ENCODE measurements at places on chromosomes 3 and 15.

GRCh38 chr15:83444936-83445335, 2.2 kb upstream of the SH3GL3 start:
- DNase-seq = no peak

DNA sequence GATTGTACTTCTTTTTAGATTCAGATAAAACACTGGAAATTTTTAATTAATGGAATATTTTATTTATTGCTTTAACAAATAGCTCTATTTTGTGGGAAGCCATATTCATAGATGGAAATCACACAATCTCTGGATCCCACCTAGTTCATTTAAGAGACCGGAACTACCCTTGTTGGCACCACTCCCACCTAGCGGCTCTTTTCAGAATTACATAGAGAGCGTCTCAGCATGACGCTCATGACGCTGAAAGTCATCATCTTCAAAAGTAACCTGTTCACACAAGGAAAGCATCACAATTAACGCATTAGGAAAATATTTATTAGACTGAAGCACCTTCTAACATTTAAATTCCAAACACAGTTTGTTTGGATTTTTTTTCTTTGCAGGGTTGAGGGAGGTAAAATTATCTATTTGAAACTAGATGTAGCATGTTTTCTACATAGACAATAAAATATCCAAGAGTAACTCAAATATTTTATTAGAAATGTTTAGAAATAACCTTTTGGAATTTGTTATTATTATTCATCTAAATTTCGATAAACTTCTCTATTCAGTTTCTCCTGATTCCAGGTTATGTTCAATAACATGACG, 214.9 kb upstream of the ARRDC4 start:
- DNase-seq = no peak

DNA sequence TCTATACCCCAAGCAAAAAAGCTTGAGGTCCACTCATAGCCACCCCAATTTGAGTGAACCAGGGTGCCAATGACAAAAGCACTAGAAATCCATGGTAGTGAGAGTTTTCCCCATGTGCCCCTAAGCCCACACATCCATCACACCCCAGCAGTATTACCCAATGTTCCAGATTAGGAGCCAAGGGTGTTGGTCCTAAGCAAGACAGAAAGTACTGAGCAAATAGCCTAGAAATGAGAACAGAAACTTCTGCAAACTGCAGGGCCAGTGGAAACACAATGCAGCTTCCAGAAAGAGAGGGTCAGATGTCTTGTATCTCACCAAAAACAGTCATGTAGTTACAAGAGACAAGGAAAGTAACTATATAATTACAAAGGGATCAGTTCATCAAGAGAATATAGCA, 10.9 kb upstream of the OXTR start:
- no peak for DNase-seq

DNA sequence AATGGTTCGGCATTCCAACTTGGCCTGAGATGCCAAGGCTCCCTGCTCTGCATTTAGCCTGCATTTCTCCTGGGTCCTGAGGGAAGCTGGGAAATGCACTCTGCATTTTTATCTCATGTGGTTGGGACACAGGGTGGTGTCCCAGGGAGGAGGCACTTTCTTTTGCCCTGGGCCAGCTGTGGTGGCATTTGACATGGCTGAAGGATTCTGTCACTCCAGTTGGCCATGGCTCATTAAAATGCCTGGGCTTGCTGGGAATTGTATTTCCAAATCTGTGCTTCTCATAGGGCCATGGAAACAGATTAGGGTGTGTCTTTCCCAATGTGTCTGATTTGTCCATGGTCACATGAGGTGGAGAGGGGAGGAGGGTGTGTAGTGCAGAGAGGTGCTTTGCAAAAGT, 128.3 kb upstream of the RGMA start:
- DNase-seq = no peak

- DNase-seq = no peak
Measured at GRCh38 chr3:194555175-194556062, 68.6 kb upstream of the ATP13A3 start.

DNA sequence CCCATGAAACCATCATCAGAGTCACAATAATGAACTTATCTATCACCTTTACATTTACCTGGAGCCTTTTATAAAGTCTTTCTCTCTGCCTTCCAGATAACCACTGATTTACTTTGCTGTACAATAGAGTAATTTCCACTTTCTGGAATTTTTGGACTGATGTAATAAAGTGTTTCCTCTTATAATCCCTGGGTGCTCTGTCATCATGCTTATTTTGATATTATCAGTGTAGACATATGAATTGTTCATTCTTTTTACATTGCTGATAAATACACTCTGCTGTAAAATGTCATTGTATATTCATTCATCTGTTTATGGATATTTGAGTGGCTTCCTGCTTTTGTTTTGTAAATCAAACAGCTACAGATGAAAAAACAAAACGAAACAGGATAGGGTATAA, 27.0 kb upstream of the IREB2 start:
- no peak for DNase-seq

DNA sequence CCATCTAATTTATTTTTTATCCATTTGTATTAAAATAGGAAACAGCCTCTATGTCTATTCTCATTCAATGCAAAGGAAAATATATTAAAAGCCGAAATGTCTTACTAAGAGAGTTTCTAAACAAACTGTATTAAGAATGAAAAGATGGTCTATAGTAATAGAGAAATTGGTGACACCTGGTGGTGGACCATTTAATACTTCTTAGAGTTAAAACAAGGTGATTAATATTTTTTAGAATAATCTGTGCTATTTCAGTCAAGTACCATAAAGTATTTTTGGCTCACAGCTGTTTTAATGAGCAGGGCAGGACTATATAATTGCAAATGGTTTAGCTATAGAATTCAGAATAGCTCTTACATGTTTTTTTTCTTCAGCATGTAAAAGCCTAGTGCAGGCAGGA, 55.7 kb downstream of the SYNPR start:
- no peak for DNase-seq

GRCh38 chr15:28003302-28004037, 95.6 kb downstream of the OCA2 start:
- DNase-seq = no peak

GRCh38 chr3:165895919-165896318, 58.7 kb upstream of the BCHE start:
- no peak for DNase-seq

DNA sequence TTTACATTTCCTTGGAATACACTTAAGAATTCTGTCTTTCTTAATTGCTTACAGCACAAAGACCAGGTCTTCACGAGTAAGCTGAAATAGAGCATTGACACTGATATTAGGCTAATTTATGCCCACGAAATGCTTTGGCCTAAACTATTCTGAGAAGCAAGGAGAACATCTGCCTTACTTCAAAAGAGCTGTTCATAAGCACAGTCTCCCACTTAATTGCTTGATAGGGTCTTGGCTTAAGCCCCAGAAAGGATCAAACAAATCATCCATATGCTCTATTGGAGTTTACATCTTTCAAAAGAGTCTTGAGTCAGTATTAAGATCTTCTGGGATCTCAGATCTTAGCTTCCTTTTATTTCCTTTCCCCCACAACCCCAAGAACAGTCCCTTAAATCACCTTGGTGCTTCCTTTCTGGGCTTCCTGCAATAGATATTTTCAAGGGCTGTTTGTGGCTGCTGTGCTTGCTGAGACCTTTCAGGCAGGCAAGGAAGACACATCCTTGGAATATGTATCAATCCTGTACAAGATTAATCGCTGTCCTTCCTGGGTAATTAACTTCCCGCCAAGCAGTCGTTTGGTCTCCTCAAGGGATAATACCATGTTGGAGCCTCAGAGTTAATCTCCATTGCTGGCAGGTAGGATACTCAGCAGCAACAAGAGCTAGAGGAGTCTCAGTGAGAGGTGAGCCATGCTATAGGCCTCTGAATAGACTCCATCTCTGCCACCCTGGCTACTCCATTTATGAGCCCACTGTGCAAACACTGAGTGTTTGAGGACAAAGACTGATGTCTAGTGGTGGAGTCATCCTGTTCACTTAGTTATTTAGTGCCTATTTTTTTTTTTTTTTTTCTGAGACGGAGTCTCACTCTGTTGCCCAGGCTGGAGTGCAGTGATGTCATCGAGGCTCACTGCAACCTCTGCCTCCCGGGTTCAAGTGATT, 37.1 kb downstream of the TMEM158 start:
- no peak for DNase-seq

GRCh38 chr15:70936326-70936725, 43.7 kb downstream of the LRRC49 start:
- no peak for DNase-seq

- DNase-seq = no peak
Measured at GRCh38 chr3:64909757-64910467, 222.1 kb upstream of the ADAMTS9 start.

DNA sequence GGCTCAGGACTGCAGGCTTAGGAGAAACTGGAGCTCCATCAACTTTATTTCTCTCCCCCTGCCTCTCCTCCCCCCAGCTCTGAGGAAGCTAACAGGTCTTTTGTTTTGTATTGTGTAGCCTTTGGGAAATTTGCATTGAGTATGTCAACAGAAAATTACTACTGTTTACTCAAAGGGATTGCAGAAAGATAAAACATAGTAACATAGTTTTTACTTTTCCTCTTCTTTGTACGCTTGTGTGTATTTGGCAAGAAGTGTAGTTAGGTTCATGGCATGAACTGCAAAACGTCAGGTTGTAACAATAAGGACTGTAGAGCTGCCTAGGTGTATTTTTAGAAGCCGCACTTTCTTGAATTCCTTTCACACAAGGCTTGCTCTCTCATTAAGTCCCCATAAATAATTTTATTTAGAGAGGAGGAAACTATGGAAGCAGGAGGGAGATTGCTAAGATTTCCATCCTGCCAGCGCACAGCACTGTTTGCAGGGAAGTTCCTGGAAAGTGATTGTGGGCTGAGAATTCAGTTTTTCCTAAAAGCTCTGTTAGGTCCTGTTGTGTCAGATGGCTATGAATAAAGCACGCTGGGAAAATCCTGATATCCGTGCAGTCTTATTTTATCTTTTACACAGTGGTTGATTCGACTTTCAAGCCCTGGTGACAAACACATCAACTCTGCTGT, 21.1 kb upstream of the SATB1 start:
- no peak for DNase-seq

DNA sequence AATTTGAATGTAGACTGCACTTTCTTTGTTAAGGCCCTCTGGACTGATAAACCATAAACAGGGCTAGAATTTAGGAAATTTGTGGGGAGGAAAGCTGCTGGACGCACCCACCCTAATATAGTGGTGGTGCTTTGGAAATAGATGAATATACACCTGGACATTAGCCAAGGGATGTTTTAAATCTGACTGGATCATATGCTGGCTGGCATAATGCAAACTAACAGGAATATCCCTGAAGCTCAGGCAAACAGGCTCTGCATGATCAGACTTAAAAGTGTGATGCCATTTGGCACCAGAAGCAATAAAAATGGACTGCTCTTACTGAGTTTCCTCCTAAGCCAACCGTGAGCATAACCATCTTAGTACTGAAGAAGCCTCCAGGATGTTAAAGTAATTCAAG, 465.8 kb upstream of the ROBO1 start:
- DNase-seq = no peak

DNA sequence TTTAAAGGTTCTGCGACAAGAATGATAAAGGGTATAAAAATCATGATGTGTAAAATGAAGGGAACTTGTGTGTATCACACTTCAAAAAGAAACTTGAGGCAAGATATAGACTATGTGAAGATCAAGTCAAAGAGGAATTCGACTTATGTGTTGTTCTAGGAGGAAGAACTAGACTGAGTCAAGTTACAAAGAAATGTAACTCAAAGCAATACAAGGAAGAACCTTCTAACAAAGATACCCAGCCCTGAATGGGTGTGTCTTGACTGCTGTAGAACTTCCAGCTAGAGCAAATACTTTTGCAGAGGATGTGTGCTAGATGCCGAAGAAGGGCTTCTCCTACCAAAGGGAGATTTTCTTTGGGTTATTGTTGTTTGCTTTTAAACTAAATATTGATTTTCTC, 2.4 kb downstream of the SLC49A4 start:
- no peak for DNase-seq

GRCh38 chr3:113070681-113071113, 79.9 kb downstream of the GTPBP8 start:
- no peak for DNase-seq

DNA sequence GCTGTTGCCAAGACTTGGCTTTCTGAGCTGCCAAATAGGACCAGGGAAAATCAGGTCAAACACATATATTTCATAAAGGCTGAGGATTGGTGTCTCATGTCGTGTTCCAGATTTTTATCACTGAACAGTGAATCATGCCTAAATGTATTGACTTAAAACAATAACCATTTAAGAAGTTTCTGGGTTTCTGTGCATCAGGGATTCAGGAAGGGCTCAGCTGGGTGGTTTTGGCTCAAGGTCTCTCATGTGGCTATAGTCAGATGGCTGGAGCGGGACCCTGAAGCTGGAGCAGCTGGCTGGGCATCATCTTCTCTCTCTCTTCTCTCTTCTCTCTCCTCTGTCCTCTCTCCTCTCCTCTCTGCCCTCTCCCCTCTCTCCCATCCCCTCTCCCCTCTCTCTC, 10.7 kb upstream of the RFTN1 start:
- no peak for DNase-seq

DNA sequence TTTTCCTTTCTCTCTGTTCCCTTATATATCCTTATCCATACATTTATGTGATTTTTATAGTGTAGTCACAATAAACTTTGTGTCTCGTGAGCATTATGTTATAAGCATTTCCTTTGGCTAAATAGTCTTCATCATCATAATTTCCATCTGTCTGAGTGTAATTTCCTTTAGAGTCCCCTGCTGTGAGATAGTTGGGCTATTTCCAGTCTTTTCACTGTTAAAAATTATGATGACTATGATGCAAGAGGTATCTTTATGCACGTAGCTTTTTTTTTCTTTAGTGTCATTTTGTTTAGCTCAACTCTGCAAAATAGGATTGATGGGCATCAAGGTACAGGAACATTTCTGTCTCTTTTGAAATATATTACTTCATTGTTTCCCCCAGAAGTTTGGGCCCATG, 26.9 kb upstream of the CA12 start:
- DNase-seq = no peak

GRCh38 chr3:111351334-111351733, 190.7 kb upstream of the CD96 start:
- DNase-seq = no peak

GRCh38 chr15:76206325-76206976, 104.8 kb downstream of the ETFA start:
- no peak for DNase-seq

DNA sequence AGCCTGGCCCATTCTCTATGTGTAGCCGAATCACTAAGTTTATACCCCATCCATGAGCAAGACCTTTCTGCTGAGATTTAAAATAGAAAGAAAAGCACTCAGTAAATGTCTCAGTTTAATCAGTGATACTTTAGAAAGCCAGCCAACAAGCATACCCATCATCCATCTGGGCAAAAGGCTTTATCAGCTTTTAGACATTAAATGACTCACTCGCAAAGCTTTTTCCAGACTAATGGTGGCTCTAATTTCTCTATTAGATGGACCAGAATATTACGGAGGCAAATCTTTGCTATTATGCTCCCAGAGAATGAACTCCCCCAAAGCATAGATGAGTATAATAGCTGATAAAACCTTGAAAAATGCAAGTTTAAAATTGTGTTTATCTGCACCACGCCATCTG, 727.8 kb downstream of the GBE1 start:
- no peak for DNase-seq

GRCh38 chr15:87211547-87211946, 1045.0 kb downstream of the NTRK3 start:
- DNase-seq = no peak

GRCh38 chr3:109702252-109702651, 364.9 kb upstream of the DPPA4 start:
- DNase-seq = no peak
